ENCODE measurements at places on chromosomes 7 and 10.

GRCh38 chr10:117441812-117442443, 66.7 kb upstream of the PDZD8 start:
- DNase-seq: no peak

GRCh38 chr10:62454687-62455397, 80.7 kb downstream of the ZNF365 start:
- no peak for DNase-seq

DNA sequence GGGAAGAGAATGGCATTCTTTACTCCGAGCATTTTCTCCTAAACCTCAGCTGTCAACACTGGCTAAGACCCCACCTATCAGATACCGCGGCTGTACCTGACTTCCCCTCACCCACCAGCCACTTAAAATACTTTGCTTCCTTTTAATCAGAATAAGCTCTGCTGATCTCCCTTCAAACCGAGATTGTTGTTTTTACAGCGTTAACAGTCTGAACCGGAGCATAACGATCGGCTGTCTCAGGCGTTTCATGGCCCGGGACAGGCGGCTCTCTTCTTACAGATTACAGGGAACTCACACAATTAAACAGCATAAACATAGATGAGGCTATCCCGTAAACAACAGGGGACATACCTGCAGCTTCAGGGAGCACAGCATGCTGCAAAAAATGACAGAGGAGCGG, 174.3 kb upstream of the RNF32 start:
- DNase-seq: no peak

- DNase-seq: no peak
These were observed 23.8 kb downstream of the SCIN start for GRCh38 chr7:12594122-12594897.

DNA sequence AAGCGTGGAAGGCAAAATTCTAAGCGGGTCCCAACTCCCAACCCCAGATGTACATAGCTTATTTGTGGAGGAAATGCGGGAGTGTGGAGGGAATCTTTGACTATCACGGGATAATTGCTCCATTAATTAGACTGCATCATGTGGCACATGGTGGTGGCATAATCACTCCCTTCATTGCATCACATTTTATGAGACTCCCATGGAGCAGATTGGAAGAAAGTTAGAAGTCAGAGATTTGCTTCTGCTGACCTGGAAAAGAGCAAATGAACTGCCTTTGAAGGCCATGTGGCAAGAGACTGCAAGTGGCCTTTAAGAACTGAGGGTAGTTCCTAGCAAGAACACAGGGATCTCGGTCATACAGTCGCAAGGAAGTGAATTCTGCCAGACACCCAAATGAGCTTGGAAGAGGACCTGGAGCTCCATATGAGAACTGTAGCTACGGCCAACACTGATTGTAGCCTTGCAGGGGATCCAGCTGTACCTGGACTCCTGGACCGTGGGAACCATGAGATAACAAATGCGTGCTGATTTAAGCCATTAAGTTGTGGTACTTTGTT, 37.1 kb upstream of the ITGB1 start:
- no peak for DNase-seq

DNA sequence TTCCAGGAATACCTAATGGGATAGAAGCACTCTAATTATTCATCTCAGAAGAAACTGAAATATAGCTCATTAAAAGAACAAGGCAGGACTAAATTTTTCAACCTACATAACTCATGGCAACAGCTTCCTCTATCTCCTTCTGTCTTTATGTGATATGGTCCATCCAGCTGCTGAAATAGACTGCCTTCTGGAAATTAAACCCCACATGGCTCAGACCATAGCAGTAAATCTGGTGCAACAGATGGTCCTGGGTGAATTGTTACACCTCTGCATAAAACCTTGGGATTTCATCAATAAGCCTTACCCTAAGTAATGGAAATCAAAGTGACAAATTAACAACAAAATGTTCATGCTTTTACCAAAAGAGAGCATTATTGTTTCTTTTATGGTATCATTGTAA, 205.6 kb upstream of the CSTF2T start:
- DNase-seq: no peak

- peak; percentile 21 for DNase-seq
These were observed 249.7 kb downstream of the CREB5 start for GRCh38 chr7:28661826-28662595.

- DNase-seq: no peak
These were observed 203.5 kb downstream of the HIBADH start for GRCh38 chr7:27459021-27459730.

DNA sequence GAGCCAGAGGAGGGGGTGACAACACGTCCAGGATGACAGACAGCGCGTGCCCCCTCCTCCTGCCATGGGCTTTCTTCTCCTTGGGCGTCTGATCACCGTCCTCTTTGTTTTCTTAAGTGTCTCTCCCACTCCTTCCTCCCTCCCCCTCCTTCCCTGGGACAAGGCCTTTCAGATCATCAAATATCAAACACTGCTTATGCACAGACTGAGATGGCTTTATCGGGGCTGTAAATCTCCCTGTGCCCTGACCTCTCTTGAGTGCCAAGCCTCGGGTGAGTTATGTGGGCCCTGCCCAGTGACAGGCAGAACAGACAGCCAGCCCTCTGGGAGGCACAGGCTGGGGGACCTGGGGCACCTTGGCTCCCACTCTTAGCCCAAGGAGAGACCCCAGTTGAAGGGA, 116.4 kb downstream of the C10orf105 start:
- DNase-seq: no peak

GRCh38 chr7:105653441-105654005, 72.2 kb upstream of the EFCAB10 start:
- no peak for DNase-seq

DNA sequence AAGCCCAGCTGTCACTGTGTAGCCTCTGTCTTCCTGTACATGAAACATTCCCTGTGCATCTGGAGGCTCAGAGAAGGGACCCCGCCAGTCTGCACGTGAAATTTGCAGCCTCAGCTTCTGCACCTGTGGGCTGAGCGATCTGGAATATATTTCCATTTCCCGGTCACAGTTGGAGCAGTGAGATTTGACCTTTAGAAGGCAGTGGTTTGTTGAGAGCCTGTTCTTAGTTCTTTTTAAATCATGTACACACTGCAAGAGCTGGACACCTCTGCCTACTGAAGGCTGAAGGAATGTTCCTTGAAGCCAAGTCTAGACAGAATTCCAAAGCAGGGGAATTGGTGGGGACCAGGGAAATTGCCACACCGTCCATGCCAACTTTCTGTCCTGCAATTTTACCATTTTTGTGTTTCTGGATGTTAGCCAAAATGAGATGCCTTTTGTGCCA, 706.6 kb downstream of the INHBA start:
- DNase-seq: no peak

DNA sequence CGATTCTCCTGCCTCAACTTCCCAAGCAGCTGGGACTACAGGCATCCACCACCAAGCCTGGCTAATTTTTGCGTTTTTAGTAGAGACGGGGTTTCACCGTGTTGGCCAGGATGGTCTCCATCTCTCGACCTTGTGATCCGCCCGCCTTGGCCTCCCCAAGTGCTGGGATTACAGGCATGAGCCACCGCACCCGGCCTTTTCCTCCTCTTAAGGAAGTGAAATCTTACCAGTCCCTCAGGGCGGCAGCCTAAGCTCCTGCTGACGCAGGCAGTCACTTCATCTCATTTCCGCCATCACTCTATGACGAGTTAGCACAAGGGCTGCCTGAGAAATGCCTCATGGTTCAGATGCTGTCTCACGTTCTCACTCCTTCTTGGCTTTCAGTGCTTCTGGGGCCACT, 246.0 kb upstream of the SHH start:
- no peak for DNase-seq

DNA sequence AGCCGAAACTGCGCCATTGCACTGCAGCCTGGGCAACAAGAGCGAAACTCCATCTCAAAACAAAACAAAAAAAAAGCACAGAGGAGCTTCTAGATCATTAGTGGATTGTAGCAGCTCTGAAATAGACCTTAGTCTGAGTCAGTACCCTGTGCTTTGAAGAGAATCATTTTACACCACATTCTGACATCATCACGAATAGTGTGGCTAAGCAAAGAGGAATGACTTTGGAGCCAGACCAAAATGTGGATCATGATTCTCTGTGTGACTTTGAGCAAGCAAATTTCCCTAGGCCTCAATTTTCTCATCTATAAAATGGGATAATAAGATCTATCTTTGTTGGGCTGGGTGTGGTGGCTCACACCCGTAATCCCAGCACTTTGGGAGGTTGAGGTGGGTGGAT, 618.9 kb downstream of the CALN1 start:
- no peak for DNase-seq

DNA sequence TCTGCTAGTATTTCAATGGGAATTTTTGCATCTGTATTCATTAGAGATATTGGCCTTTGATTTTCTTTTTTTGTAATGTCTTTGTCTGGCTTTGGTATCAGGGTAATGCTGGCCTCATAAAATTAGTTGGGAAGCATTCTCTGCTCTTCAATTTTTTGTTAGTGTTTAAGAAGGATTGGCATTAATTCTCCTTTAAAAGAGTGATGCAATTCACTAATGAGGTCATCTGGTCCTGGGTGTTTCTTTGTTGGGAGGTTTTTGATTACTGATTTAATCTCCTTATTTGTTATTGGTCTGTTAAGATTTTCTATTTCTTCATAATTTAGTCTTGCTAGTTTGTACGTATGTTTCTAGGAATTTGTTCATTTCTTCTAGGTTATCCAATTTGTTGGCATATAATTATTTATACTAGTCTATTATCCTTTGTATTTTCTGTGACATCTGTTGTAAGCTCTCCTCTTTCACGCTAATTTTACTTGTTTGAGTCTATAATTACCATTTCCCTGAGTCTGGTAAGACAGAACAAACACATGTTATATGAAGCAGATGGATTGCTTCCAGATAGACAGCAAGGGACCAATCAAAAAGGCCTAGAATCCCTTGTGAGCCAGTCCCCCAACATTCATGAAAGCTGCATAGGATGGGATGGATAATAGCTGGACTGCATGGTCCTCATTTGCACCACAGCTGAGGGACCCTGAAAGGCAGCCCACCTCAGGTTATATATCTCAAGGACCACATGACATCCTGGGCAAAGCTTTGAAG, 54.4 kb downstream of the MTPAP start:
- no peak for DNase-seq

All from activated T-cell treated with anti-CD3 and anti-CD28 coated beads, Interleukin-2, amount 50 U/mL, for 1 hour (primary cell).